ENCODE measurements at places on chromosomes 6 and 20.

DNA sequence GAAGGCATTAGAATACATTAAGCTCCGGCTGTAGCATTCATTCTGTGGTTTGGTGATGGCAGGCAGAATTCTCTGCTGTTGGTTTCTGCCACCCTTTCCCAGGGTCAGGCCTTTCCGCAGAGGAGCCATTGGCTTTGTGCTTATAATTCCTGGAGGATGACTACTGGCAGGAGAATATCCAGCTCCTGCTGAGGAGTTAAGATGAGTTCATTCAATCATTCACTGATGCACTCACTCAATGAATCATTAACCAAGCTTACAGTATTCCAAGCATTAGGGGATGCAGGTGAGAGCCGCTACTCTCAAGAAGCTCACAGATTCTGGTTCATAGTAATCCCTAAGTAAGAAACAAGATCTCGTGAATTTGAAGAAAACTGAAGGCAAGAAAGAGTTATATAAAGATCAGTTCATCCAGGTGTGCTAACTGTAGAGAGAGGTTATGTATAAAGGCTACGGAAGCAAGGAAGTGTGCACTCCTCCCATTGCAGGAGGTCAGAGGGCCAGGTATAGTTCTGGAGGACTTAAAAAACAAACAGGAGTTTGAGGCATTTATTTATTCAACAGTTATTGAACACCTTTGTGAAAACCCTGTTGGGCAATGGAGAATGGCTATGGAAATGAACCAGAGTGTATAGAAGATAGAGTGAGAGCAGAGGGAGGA lies 75.5 kb downstream of the HMGN3 start:
- DNase-seq: no peak

GRCh38 chr6:148440877-148441453 lies 98.3 kb downstream of the SASH1 start:
- DNase-seq: no peak

GRCh38 chr20:61066526-61066925 lies 185.5 kb upstream of the CDH4 start:
- DNase-seq: no peak

- DNase-seq: no peak
Measured at GRCh38 chr20:17511401-17511800, 19.8 kb downstream of the BFSP1 start.

DNA sequence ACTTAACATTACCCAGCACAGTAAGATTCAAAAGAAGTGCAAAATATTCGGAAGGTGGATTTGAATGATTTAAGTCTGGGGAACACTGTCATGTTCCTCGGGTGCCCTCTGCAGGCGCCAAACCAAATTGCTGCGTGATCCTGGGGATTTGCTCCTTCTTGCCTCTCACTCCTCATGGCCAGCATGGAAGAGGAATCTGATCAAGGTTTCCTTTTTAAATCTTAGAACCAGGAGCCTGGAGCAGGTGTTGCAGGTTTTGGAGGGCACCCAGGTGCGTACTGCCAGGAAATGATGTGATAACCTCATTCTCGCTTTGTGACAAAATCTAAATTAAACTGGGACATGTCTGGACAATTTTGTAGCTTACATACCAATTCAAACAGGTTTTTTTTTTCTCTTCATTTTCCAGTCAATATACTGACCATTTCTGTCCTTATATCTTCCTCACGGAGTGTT lies 8.1 kb upstream of the PFDN4 start:
- DNase-seq: peak; percentile 81

- no peak for DNase-seq
Measured at GRCh38 chr20:19308146-19308545, 95.7 kb downstream of the SLC24A3 start.

GRCh38 chr20:38346247-38346651 lies at the start of gene LBP:
LBP (plus strand) TSS chr20:38346482; CDS start chr20:38346517, 35 bp downstream.
- no peak for DNase-seq

GRCh38 chr20:49961413-49961812 lies 21.4 kb upstream of the SNAI1 start:
- no peak for DNase-seq

GRCh38 chr6:37492991-37493660 lies 6.6 kb downstream of the CCDC167 start:
- no peak for DNase-seq

GRCh38 chr6:156392648-156393047 lies 384.5 kb upstream of the ARID1B start:
- no peak for DNase-seq

- no peak for DNase-seq
Measured at GRCh38 chr20:5135363-5136012, 8.7 kb downstream of the CDS2 start.

DNA sequence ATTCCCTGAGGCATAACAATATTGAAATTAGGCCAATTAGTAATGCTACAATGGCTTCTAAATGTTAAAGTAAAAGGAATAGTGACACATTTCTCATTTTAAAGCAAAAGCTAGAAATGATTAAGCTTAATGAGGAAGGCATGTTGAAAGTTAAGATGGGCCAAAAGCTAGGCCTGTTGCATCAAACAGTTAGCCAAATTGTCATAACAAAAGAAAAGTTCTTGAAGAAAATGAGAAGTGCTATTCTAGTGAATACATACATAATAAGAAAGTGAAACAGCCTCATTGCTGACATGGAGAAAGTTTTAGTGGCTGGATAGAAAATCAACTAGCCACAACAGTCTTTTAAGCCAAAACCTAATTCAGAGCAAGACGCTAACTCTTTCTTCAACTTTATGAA lies 12.9 kb downstream of the OR2A4 start:
- DNase-seq: no peak

- DNase-seq: no peak
Measured at GRCh38 chr6:167965592-167966539, 31.6 kb upstream of the KIF25 start.
